ENCODE measurements at places on chromosomes 2 and 18.
A peak's percentile ranks its signal among the peaks of the same experiment; 100 is the strongest.

DNA sequence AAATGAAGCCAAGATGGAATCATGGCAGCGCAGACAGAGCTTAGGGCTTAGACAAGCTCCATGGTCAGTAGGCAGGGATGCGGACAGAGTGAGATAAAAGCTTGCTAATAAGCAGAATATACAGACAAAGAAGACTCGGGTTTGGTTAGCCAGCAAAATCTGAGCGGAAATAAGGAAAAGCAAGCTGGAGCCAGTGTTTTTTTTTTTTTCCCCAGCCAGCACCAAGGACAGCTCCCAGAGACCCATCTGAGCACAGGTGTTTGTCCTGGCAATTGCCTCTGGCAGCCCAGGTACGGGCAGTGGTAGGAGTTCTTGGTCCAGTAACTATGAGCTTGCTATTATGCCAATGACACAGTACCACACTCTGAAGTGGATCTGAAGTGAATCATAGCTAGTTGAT is 187.6 kb downstream of the ADCYAP1 start:
- DNase-seq, result no peak

DNA sequence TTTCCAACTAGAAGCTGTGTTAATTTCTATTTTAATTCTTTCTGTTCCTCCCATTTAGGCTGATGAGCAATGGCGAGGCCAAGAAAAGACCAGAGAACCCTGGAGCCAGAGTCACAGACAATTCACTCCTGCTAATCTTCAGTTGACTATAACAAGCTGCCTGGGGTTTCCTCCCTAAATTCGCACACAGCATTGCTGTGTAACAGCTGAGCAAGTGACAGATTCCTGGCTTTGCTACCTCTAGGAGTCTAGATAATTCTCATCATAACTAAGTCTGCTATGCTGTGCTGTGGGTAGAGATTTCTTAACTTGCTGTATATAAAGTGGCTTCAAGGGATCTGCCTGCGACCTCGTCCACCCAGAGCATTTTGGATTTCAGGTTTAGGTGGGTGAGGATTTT is 131.3 kb upstream of the REV1 start:
- no peak for DNase-seq

DNA sequence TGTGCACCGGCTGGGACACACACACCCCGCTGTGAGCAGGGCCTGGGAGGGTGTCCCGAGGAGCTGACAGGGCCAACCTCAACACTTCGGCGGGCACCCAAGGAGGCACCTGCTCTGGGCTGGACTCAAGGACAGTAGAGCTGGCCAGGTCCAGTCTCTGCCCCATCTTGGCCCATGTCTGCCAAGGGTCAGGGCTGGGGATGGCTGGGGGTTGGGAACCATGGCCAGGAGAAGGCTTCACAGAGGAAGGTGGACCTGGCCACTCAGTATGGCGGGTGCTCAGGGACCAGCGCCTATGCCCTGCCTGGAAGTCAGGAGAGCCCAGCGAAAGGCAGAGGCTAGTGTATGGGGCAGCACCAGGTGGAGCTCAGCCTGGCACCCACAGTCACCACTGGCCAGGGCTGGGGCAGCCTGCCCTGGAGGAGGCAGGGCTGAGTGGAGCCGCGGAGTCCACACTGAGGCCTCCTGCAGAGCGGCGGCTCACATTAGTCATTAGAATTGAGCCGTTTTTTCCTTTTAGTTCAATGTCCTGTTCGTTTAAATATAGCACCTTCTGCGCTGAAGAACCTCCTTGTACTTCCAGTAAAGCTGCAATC is 4.2 kb downstream of the ERFE start:
- DNase-seq, result no peak

GRCh38 chr2:207474863-207475485 is 54.8 kb upstream of the CREB1 start:
- peak; percentile 72 for DNase-seq

DNA sequence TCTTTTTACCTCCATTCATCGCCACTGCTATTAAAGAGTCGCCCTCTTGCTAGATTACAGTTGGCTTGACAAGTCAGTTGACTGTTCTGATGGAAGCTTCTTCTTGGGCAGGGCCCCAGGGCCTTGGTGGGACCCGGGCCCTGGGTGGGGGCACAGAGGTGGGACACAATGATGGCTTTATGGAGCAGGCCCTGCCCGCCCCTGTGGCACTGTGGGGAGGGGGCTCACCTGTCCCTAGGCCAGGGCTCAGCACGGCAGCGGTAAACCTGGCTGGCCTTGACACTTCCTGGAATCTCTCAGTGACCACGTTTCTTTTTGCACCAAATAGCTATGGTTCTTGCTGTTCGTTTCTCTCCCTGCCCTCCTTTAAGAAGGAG is 4.9 kb upstream of the HS6ST1 start:
- DNase-seq, result no peak

- DNase-seq, result no peak
Observed at GRCh38 chr2:39433586-39434195, 3.4 kb downstream of the MAP4K3 start.

DNA sequence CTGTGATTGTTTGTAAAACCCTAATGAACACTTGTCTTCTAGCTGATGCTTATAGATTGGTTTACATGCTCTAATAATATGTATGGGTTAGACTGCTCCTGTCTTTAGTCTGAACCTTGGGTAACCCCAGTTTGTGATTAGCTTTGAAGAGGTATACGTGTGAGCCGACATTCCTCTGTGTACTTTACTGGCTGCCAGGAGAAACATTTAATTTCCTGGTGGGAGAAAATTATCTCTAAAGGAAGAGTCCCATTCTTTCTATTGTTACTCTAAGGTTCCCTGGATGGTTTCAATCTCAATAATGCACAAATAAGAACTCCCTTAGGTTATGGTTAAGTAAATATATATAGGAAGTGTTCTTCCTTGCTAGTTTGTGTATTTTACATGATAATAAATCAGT is 143.6 kb upstream of the ZSWIM2 start:
- DNase-seq, result no peak

DNA sequence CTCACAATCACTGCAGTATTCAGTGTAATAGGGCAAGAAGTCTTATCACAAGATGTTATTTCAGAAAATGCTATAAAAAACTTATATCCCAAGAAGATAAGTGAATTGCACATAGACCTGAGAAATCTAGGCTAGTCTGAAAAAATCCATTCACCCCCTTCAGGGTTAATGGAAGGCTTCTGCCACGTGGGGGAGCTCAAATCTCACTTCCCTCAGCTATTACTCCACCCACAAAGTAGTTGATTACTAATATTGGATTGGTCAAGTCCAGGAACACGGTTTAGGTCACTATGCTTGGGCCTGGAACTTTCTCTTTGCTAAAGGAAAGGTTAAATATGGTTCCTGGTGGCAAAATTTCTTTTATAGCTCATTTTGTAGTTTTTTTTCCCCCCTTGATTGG is 51.2 kb upstream of the ADAM23 start:
- peak; percentile 52 for DNase-seq

DNA sequence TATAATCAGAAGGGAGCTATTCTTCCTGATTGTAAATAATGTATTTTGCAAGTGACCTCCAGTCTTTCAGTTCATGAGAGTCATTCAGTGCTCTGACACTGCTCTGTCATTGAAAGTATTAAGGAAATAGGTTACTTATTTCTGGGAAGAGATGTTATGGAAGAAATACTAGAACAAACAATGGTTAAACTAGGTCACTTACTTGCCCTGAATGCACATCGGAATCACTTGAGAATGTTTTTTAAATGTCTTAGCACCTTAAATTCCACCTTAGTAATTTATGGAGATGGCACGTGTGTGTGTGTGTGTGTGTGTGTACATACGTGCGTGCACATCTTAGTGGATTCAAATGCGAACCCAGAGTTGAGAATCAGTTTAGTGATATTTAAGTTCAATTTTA is 126.6 kb upstream of the KCNH7 start:
- DNase-seq, result no peak

DNA sequence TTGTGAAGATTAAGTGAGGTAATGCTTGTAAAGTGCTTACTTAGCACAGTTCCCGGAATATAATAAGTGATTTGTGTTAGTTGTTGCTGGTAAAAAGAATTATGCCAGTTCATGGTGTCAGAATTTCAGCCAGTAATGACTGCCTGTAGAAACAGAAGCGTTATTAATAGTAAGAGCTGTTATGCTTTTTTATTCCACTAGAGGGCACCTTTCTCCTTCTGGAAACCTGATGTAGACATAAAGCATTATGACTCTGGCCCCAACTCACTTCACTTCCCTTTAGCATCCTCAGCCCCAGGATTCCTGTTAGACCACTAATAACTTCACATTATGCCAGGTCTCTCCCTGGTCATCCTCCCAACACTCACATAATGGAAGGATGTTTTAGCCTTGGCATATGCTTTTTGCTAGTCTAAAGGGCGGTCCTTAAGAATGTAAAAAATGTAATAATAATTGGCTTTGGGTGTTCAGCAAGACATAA is 34.9 kb downstream of the C18orf54 start:
- peak; percentile 76 for DNase-seq

- no peak for DNase-seq
Observed at GRCh38 chr2:174662859-174663258, 65.3 kb upstream of the WIPF1 start.

- no peak for DNase-seq
Observed at GRCh38 chr2:212938144-212938793, 213.1 kb downstream of the IKZF2 start.

GRCh38 chr2:109376796-109377495 is 236.8 kb downstream of the SEPTIN10 start:
- no peak for DNase-seq

DNA sequence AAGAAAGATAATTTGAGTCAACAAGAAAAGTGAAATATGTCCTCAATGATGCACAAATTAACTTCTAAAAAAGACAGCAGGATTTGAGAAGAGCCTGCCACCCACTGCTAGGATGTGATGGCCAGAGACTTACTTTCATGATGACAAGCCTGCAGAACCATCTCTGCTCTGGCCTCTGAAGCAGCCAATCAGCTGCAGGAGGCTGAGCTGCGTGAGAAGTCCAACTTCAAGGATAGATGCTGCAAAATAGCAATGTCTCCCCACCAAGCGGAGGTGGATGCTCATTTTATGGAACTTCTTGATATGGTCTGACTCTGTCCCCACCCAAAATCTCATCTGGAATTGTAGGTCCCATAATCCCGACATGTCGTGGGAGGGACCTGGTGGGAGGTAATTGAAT is 53.1 kb downstream of the CYRIA start:
- DNase-seq, result no peak

DNA sequence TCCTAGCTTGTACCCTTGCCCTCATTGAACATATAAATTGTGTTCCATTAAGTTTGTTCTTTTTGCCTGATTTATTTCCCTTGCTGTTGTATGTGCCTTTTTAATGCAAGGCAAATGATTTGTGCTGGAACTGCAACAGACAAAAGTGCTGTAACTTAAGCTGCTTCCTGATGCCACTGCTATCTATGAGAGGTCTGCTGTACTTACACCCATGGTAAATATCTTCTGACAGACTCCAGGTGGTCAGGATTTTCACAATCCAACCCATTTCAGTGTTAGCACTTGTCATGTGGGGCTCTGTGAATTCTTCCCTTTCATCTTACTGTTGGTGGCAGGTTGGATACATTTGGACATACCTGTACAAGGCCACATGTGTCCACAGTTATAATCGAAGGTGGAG is 63.5 kb downstream of the ARHGAP15 start:
- DNase-seq, result no peak

GRCh38 chr2:150483532-150483931 is 3.9 kb downstream of the RND3 start:
- DNase-seq, result no peak

- DNase-seq, result no peak
Observed at GRCh38 chr2:32683520-32684086, 55.8 kb downstream of the TTC27 start.

GRCh38 chr18:79405019-79405780 is 9.5 kb downstream of the NFATC1 start:
- DNase-seq, result peak; percentile 65

GRCh38 chr18:62545098-62545497 is 22.3 kb downstream of the ZCCHC2 start:
- no peak for DNase-seq

DNA sequence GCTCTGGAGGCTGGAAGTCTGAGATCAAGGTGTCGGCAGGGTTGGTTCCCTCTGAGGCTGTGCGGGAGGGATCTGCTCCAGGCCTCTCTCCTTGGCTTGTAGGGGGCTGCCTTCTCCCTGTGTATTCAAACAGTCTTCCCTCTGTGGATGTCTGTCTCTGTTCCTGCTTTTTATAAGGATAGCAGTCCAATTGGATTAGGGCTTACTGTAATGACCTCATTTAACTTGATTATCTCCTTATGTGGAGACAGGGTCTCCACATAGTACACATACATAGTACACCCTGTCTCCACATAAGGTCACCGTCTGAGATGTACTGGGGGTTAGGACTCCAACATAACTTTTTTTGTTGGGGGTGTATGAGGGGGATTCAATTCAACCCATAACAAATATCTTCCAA is 30.5 kb downstream of the TCF7L1 start:
- DNase-seq, result no peak

- DNase-seq, result peak; percentile 12
Observed at GRCh38 chr2:48531141-48531648, 1.2 kb downstream of the STON1 start.

- DNase-seq, result peak; percentile 2
Observed at GRCh38 chr2:176002688-176003210, 682 bp upstream of the LNPK start.

- no peak for DNase-seq
Observed at GRCh38 chr2:10265329-10266132, 37.2 kb upstream of the HPCAL1 start.

GRCh38 chr2:129201696-129202095 is 777.8 kb upstream of the RAB6C start:
- DNase-seq, result no peak

- peak; percentile 63 for DNase-seq
Observed at GRCh38 chr2:206442833-206443734, at the start of gene ADAM23. TSS of gene ADAM23 (plus strand) at chr2:206443532. CDS start at chr2:206443867, 335 bp downstream.

- DNase-seq, result no peak
Observed at GRCh38 chr2:189115126-189115525, 64.4 kb downstream of the COL5A2 start.

DNA sequence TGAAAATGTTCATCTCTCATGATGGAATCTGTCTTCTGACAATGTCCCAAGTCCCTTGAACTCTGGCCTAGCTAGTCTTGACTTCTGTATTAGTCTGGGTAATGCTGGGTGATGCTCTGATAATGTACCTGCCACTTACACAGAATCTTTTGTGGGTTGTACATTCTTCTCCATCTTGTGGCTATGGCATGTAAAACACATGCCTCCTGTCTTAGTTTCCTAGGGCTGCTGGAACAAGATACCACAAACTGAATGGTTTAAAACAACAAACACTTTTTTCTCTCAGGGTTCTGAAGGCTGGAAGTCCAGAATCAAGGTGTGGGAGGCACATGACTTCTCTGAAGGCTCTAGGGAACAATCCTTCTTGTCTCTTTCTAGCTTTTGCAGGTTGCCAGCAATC is 57.1 kb downstream of the RAPGEF4 start:
- DNase-seq, result no peak

GRCh38 chr2:120441744-120442471 is 96.0 kb downstream of the INHBB start:
- no peak for DNase-seq

- no peak for DNase-seq
Observed at GRCh38 chr2:110832740-110833139, 100.4 kb downstream of the ACOXL start.

GRCh38 chr2:428591-428990 is 140.7 kb upstream of the ALKAL2 start:
- DNase-seq, result no peak
